ENCODE measurements at places on chromosomes 1 and 21. TPM values are rescaled to one million over a fixed set of nuclear protein-coding genes. Genes with fewer than 3 reads are reported as not detected.

LCE1F gene
- not detected for total RNA-seq

DEPDC1 gene
- 46.0 TPM for total RNA-seq

GRCh38 chr1:209590405-209590804 is 6.9 kb downstream of the CAMK1G start:
- peak; percentile 54 for DNase-seq

GRCh38 chr1:78091215-78091813 is 45.5 kb downstream of the GIPC2 start:
- peak; percentile 36 for DNase-seq

DNA sequence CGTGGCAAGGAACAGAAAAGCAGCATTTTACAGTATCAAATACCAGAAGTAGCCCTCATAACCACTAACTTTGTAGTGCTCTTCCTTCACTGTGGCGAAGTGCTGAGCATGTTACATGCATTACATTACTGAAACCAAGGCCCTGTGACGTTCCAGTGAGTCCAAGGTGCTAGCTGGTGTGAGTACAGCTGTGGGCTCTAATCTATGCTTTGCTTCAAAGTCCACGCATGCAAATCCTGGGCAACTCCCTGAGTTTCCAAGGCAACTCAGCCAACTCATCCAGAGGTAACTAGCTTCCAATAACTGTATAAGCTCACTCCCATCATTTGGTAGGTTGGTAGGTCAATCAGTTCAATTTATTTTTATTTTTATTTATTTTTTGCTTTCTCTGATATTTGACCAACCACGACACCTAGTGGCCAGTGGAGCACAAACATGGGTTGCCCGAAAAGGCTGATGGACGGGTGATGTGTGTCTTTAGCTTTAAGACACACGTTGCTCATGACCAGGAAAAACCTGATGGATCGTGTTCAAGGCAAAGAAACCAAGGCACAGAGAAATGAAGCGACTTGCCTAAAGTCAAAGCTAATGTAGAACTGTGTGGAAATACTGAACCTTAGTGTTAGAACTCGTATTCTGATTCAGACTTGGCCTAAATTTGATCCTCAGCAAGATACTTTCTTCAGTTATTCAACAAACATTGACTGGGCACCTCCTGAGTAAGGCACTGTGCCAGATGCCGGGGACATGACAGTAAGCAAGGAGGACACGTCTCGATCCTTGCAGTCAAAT is 73.0 kb downstream of the GNG12 start:
- DNase-seq: peak; percentile 60

DNA sequence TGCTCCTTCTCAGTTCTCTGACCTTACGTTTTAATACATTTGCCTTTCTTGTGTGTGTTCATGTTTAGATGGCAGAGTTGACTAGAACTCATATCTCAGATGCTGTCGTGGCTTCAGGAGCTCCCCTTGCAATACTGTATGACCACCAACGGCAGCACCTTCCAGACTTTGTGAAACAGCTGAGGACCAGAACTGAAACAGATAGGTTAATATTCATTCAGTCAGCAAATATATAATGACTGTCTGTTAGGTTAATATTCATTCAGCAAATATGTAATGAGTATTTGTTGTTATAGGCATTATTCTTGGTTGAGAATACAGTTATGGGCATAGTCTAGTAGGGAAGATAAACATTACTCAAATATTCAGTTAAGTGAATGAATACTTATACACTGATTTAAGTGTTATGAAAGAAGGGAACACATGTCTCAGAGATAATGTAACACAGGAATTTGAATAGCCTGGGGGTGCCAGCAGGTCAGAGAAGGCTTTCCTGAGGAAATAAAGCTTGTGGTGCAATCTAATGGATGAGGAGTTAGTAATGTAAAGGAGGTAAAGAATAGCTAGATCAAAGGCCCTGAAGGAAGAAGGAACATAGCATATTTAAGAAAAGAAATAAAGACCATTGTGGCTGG is 88.5 kb downstream of the CEP350 start:
- no peak for DNase-seq

All from WTC11 (cell line).